NCI-H446 (cell line): ENCODE measurements at places on chromosomes 2 and 18.
A peak's percentile ranks its signal among the peaks of the same experiment; 100 is the strongest.

DNA sequence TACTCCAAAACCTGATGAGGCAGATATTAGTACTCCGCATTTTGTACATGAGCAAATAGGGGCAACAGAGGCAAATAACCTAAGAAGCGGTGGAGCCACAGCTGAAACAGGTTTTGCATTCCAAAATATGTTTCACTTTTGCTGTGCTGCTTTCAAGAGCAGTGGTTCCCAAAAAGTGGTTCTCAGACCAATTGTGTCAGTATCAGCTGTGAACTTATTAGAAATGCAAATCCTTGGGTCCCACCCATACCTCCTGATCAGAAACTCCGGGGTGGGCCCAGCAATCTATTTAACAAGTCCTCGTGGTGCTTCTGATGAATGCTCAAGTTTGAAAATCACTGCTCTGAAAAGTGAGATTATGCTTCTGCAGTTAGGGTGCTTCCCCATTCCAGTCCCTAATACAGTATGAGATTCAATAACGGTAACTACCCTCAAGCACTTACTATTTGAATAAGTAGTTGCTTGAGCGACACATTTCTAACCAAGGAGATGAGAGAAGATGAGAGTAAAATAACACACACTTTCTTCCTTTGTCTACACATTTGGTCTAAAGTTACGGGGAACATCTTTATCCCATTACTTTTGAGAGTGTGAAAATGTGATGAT is 17.8 kb upstream of the TCF4 start:
- no peak for DNase-seq

DNA sequence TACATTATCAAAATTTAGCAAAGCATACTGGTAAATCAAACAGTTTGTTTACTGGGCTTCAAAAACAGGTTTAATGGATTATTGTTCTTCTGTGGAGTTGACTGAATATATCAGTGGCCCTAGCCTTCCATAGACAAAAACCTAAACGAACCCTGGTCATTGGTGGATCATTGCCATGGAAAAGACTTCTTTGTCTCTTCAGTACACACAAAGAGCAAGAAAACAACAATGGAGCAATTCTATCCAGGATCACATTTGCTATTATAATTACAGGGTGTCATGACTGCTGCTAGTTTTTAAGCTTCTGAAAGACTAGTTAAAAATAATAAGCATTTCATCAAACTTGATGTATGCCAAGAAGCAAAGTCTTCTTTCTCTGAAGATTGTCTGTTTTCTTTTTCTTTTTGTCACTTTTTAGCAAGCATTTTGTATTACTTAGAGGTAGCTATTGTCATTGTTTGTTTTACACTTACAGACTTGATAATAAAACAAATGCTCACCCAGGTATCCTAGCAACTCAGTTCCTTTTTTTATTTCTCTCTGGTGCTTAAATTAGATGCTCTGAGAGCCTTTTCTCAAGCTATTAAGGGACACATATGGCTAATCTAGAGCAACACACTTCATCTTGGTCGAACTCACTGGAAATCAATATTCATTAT is 1228.7 kb upstream of the DDX18 start:
- no peak for DNase-seq

- no peak for DNase-seq
Observed at GRCh38 chr18:32754508-32755263, 18.1 kb downstream of the KLHL14 start.

DNA sequence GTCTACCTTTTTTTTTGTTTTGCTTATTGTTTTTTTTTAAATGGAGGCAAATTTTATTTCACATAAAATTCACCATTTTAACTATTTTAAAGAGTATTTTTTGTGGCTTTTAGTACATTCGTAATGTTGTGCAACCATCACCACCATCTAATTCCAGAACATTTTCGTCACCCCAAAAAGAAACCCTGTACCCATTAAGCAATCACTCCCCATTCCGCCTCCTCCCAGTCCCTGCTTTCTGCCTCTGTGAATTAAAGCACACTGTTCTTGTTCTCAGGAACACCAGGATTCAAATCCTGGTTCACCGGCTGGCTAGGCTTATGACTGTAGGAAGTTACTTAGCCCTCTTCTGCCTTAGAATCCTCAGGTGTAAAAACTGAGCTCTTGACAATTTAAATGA is 36.9 kb upstream of the EPAS1 start:
- DNase-seq: no peak

DNA sequence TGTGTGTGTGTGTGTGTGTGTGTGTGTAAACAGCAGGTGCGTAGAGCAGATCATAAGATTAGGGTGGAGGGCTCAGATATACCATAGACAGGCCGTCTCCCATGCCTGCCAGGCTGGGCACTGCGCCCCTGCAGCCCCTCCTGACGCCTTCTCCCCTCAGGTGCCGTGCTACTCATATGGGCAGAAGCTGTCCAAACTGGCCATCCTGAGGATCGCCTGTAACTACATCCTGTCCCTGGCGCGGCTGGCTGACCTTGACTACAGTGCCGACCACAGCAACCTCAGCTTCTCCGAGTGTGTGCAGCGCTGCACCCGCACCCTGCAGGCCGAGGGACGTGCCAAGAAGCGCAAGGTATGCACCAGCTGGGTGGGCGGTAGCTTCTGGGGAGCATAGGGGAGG is 10.0 kb downstream of the ATOH8 start:
- no peak for DNase-seq

DNA sequence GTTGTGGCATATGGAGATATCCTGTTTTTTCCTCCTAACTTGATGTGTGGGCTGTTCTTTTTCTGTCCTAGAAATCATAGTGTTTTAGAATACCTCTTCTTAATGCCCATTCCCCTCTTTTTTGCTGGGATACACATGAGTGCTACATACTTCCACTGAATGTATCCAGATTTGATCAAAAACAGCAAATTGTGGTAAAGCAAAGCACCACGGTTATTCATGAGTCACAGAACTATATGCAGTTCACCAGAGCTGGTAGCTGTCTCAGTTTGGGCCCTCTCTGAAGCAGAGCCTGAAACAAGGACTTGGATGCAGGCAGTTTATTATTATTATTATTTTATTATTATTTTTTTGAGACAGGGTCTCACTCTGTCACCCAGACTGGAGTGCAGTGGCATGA is 69.9 kb upstream of the CTLA4 start:
- no peak for DNase-seq

- no peak for DNase-seq
Observed at GRCh38 chr2:160269365-160269764, 69.3 kb upstream of the ITGB6 start.

GRCh38 chr2:128315829-128316776 is 2.6 kb downstream of the HS6ST1 start:
- no peak for DNase-seq

- DNase-seq: no peak
Observed at GRCh38 chr2:140641163-140641562, 1489.7 kb downstream of the LRP1B start.

- DNase-seq: peak; percentile 84
Observed at GRCh38 chr2:17539611-17540092, 844 bp upstream of the VSNL1 start.

DNA sequence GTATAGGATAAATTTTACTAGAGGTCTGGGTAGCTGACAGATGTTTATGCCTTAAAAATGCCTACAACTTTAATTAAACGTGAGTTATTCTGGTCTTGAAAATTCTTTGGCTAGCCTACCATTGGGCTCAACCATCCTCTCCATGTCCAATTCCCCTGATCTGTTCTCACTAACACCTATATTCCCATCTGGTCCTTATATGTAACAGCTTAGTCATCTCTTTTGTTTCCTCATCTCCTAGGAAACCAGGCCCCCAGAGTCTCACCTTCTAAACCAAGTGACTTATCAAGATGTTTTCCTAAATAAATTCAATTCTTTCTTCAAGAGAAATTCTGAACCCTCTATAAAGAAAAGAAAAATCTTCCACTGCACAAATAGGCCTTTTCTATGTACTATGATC is 148.5 kb downstream of the TTC32 start:
- no peak for DNase-seq

DNA sequence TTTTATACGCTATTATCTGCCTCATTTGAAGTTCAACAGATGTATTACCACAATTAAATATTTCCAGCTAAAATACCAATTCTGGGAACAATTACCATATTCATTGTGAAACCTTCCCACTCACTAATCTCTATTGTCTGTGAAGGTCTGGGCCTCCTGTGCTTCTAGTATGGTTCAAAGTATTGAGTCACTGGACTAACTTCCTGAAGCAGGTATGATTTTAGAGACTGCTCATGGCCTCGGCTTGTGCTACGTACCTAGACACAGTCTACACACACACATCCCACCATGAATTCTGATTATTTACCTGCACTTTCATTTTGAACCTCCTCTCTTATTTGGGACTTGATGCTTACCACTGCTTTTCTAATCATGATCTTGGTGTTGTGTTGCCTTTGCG is 180.7 kb upstream of the EPHA4 start:
- DNase-seq: no peak

GRCh38 chr2:68726608-68727367 is 7.8 kb upstream of the ARHGAP25 start:
- DNase-seq: no peak

- DNase-seq: no peak
Observed at GRCh38 chr2:120596191-120596811, 139.4 kb upstream of the GLI2 start.

GRCh38 chr2:46319711-46320110 is 22.5 kb downstream of the EPAS1 start:
- DNase-seq: no peak

DNA sequence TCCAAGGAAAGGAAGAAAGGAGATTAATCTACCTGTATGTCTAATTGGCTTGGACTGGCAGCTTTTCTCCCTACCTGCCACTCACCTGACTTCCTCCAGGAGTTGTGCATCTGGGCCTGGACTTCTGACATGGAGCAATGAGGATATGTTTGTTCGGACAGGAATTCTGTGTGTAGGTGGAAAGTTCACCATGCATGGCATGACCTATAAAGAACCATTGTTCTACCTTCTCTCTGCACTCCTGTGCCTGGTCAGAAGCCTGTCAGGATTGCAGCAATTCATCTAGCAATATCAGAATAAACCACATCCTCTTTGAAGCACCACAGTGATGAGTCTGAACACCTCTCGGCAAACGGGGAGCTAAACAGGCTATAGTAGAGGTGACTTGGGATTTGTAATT is 20.8 kb downstream of the CCDC85A start:
- DNase-seq: no peak

- DNase-seq: no peak
Observed at GRCh38 chr2:7665880-7666279, 748.7 kb downstream of the RNF144A start.

- DNase-seq: no peak
Observed at GRCh38 chr2:168964251-168964807, 63.2 kb downstream of the G6PC2 start.

DNA sequence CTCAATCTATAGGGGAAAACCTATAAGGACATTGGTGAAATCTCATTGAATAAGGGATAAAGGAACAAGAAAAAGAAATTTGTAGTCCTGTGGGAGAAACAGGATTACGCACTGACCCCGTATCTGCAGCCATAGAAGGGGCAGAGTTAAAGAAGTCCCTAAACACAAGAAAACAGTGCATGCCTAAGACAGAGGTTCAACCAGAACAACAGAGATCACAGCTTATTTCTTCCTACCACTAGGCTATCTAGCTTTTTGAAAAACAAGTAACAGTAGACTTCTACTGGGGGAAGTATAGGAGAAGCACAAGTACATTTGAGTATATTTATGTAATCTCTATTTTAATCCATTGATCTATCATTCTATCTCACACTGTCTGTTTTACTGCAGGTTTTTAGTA is 485.2 kb upstream of the REG3G start:
- DNase-seq: no peak

GRCh38 chr2:215437614-215438013 is 1.7 kb upstream of the FN1 start:
- no peak for DNase-seq

DNA sequence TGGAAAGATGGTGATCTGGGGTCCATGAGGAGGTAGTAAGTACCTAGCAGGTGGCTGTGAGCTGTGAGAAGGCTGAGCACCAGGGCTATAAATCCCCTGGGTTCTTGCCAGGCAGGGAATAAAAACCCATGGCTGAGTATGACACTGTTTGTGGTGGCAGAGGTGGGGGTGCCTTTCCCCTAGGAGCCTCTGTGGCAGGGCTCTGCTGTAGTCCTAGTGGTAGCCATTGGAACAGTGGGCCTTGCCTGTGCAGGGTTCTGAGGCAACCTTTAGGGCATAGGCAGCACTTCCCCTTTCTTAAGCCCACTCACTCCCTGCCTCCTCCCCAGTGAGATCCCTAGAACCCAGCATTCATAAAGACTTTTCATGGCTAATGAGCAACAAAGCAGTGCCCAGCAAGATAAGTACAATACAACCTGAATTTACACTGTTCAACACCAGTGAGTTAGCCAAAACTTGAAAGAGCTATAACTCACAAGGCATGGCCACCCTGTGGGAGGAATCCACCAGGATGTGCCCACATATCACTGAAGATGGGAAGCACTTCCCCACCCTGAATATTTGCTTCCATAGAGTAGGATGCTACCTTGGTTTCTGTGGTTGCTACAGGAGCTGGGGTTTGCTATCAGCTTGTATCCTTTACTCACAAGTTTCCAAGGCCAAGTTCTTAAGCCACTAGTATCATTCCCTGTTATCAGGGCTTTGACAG is 100.9 kb upstream of the NEUROD1 start:
- no peak for DNase-seq

DNA sequence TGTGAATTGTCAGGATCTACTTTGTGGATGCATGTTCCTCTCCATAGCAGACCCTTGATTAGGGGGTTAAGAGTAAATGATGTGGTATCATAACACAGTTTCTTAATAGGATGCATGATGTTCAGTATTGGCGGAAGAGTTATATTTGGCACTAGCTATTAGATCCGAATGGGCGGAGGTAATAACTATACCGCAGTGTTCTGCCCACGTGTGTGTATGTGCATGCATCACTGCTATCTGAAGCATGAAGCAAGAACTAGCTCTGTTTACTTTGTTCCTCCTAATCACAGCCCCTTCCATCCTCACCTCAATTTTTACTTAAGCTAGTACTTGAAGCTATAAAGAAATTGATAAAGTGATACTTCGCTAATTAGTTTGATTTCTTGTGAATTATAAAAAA is 159.6 kb upstream of the NOSTRIN start:
- no peak for DNase-seq

GRCh38 chr2:18402-19271 is 27.7 kb downstream of the FAM110C start:
- no peak for DNase-seq

DNA sequence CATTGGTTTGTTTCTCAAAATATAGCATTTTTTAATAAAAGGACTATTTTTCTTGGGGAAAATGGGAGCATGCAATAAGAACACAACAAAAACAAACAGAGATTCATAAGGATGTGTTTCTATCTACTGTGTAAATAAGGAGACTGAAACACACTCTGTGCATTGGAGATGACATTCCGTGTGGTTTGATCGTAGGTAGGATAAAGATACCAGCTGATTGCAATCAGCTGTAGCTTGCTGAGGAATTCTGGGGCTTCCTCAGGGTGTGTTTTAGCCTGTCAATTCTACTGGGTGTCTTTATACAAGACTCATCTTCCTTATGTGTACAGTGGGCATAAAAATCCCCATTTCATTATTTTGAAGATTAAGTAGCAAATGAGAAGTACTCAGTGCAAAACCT is 591.6 kb downstream of the DSC3 start:
- no peak for DNase-seq

- DNase-seq: no peak
Observed at GRCh38 chr2:163884416-163884815, 148.6 kb upstream of the FIGN start.
